8988T (cell line): ENCODE measurements at places on chromosomes 3 and 15.

DNA sequence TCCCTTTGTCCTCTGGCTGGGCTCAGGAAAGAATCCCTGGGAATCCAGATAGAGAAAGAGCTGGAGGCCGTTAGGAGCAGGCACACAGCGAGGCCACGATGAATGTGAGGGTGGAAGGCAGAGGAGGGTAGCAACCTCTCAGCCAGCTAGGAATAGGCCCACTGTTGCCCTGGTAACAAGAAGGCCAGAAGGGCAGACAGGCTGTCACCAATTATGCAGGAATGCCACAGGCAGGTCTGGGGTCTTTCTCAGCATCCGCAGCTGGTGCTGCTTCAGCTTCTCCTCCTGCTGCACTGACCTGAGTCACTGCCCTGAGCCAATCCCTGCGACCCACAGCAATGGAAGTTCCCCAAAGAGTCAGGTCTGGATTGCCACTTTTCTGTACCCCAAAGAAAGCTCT is 62.8 kb upstream of the C3orf80 start:
- no peak for DNase-seq

DNA sequence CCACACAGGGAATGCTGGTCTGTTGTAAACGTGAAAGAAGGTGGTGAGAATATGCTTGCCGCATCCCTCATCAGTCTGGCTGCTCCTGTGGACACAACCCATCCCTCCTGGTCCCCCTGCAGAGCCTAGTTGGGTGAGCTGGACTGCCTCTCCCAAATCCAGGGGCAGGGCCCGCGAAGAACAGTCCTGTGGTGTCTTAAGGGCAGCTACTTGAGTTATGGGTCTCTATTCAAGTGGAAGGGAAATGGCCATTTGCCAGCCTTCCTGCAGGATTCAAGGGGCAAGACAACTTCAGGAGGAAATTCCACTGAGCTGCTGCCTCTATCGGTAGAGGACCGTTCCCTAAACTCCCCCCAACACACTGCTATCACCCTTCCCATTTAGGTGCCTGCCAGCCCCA is 98.9 kb downstream of the IQSEC1 start:
- DNase-seq, result no peak

- DNase-seq, result no peak
Observed at GRCh38 chr15:69105451-69105985, 54.9 kb upstream of the GLCE start.

DNA sequence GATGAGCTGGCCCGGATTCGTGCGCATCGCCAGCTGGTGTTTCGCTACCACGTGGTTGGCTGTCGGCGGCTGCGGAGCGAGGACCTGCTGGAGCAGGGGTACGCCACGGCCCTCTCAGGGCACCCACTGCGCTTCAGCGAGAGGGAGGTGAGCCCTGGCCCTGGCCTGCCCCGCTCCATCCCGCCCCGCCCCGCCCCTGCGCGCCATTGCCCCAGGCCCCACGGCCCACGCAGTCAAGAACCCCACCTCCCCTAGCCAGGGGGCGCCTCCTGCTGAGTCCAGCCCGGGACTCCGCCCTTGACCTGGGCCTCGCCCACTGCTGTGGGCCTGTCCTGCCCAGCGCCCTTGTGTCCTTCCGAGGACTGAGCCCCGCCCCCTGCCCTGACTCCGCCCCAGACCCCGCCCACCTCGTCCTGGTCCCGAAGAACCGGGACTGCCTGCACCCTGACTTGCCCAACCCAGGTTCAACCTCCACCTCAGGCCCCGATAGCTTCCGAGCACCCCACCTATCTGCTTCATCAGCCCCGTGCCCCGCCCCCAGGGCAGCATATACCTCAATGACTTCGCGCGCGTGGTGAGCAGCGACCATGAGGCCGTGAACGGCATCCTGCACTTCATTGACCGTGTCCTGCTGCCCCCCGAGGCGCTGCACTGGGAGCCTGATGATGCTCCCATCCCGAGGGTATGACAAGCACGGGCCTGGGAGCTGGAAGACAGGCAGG is 14.8 kb downstream of the NT5DC2 start:
- DNase-seq, result peak; percentile 85

DNA sequence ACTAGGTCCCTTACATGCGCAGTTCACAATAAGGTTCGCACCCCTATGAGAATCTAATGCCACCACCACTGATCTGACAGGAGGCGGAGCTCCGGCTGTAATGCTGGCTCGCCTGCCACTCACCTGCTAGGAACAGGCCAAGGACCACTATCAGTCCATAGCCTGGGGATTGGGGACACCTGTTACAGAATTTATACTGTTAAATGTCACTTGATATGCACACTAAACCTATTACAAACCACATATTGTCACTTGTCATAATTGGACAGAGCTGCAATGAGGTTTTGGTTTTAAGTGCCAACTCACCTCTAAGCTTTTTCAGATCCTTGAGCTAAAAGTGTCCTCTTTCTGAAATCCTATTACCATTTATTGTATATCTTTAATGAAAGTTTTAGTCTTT is 507.9 kb upstream of the TPRG1 start:
- DNase-seq, result no peak

DNA sequence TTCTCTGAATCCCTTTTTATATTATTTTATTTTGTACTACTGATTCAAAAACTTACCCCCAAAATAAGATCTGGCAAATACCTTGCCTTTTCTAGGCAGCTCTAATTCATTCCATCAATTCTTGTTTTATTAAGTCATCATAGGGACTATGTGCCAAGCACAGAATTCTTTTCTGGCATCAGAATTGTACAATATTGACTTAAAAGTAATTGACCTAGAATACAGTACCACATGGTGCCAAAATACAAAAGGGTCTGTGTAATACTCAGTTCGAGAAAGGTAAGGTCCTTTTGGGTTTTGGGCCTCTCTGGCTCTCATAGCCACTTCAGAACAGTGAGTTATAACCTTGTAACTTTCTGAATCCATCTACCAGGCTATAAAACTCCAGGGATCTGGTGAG is 46.2 kb downstream of the KBTBD8 start:
- DNase-seq, result no peak

DNA sequence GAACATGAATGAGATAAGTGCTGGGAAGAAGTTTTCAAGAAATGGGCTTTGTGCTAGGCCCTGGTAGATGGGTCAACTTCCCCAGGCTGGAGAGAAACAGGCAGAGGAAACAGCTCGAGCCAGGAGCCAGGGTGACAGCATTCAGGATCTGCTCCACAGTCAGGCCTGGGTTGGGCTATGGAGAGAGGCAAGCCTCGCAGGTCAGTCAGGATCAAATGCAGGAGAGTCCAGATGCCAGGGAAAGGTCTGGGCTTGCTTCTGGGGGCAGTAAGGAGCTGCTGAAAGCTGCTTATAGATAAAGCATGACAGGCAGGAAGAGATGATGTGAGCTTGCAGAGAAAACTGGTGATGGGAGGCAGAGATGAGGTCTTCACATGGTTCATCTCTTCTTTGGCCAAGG is 11.0 kb upstream of the USP3 start:
- no peak for DNase-seq

DNA sequence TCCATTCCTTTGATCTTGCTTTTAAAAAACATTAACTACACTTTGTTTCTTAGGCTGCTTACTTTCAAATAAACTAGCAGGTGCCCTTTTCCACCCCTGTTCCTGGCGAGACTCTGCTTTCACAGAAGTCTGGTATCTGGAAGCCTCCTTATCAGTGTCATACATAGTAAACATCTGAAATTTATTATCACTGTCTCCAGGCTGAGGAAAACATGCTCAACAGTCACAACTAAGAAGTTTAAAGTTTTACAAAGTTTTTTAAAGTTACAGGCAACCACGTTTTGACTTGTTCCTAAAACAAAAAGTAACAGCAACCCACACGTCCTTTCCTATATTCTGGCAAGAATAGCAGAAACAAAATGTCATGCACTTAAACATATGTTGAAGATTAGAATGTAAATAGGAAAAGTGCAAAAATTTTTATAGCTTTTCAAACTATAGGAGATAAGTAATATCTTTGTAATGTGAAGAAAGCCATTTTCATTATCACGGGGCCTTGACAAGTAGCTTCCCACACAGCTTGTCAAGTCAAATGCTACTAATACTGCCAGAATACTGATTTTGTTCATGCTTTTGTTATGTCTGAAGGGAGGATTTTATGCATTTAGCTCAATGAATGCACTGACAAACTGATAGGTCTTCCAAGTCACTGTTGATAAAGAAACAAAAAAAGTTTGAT is 275.2 kb upstream of the KCNMB2 start:
- DNase-seq, result no peak

DNA sequence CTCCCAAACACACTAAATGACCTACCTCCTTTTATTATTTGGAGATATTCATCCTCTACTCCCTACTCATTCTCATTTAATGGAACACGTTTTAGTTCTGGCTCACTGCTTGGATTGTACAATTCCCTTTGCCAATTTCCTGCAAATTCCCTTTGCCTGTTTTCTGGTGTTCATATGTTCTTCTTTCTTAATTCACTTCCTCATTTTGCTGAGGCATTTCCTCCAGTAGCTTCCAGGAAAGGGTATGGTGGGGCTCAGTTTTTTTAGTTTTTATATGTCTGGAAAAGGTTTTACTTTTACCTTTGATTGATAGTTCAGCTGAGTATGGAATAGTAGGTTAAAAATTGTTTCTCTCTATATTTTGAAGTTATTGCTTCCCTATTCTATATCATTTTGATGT is 143.6 kb upstream of the GOLIM4 start:
- no peak for DNase-seq

- no peak for DNase-seq
Observed at GRCh38 chr3:111851511-111851954, 7.5 kb upstream of the PHLDB2 start.

DNA sequence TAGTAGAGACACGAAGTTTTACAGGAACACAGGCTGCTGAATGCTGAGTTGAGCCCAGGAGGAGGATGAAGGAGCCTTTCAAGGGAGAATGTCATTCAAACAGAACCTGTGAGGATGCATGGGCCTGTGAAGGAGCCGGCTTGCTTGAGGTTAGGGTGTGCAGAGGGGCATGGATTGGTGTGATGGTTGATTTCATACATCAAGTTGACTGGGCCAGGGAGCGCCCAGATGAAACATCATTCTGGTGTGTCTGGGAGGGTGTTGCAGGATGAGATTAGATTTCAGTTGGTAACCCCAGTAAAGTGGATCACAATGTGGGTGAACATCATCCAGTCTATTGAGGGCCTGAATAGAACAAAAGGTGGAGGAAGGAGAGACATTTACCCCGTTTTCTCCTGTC is 243.6 kb downstream of the EDEM1 start:
- no peak for DNase-seq

DNA sequence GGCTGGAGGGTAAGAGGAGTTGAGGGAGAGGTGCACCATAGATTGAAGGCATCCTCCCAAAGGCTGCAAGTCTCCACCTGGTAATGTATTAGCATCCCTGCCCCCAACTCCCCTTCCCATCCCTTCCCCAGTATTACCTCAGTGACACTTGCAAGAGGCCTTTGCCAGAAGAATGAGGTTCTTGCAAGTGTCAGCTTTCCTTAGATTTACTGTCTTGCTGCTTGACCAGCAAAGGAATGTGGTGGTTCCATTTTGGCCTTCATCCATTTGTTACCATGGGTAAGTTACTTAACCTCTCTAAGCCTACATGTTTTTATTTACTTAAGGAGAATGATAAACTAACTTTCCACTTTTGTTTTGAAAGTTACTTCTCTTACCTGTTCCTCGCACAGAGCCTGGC is 108.9 kb downstream of the LRTM1 start:
- no peak for DNase-seq

GRCh38 chr15:99826157-99826780 is 93.0 kb upstream of the LYSMD4 start:
- no peak for DNase-seq

GRCh38 chr3:125121246-125122010 is 65.6 kb upstream of the HEG1 start:
- DNase-seq, result no peak

- DNase-seq, result no peak
Observed at GRCh38 chr3:72445827-72446217, 402.4 kb downstream of the SHQ1 start.

GRCh38 chr15:101451846-101452245 is 37.7 kb downstream of the PCSK6 start:
- DNase-seq, result no peak

DNA sequence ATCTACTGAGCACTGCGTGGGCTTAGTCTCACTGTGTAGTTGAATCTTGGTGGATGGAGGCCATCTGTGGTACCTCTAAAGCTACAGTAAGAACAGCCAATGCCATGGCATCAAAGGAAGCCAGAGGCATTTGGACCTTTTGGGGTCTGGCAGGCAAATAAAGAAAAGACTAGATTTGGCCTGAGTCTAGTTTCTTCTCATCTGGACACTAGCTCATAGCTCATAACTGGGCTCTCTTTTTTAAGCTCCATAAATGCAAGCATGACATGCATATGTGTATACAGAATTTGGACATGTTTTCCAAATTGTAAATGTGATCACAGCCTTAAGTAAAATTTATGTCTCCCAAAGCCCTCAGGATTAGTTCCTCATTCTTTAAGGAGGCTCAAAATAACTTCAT is 107.5 kb downstream of the CNTN6 start:
- no peak for DNase-seq

DNA sequence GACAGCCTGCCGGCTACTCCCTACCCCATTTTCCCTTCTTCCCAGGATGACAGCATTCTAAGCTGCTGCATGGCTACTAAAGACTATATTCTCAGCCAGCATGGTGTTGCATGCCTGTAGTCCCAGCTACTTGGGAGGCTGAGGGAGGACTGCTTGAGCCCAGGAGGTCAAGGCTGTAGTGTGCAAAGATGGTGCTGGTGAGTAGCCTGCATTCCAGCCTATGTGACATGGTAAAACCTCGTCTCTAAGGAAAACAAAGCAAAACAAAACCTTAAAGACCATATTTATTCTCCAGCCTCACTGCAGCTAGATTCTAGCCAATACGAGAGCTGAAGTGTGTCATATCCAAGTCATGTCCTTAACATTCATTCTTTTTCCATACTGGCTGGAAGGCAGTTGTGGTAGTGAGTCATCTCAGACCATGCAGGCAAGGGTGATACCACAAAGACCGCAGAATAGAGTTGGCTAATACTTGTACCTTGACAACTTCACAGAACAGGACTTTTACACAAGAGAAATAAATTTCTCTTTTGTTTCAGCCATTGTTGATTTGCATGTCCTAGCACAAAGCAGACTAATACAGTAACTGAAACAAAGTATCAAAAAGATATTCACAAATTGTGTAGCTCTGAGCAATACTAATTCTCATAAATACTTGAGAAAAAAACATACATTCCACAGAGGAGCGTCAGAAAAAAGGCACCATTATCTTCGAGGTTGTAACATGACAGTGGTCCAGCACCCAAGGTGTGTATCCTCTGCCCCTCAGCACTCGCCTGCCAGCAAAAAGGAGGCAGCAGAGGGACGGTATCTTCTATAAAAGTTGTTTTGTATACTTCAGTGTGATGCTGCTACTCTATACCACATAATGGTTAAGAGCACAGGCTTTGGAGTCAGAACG is 14.8 kb downstream of the PBRM1 start:
- DNase-seq, result peak; percentile 31

- DNase-seq, result peak; percentile 69
Observed at GRCh38 chr15:65980824-65981456, 111.6 kb downstream of the RAB11A start.

DNA sequence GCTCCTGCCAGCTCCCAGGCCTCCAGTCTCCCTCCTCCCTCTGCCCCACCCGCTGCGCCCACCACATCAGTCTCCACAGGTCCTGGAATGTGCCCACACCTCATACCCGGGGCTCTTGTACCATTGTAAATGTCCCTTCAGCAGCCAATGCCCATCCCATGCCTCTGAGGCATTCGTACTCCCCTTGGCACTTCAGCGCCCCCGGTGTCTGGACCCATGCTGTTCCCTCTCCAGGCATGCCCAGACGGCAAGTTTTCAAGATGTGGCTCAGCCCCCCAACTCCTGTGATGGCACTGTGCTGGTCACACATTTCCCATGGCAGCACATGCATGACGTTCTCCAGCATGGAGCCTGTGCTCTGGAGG is 13.3 kb downstream of the PLXND1 start:
- no peak for DNase-seq
